ENCODE measurements at places on chromosomes 5 and 9.

- no peak for DNase-seq
Measured at GRCh38 chr5:32597041-32597629, 11.8 kb downstream of the SUB1 start.

GRCh38 chr5:90685425-90686022 lies 126.9 kb downstream of the ADGRV1 start:
- no peak for DNase-seq

GRCh38 chr5:134649163-134649835 lies 714 bp downstream of the SEC24A start:
- no peak for DNase-seq

DNA sequence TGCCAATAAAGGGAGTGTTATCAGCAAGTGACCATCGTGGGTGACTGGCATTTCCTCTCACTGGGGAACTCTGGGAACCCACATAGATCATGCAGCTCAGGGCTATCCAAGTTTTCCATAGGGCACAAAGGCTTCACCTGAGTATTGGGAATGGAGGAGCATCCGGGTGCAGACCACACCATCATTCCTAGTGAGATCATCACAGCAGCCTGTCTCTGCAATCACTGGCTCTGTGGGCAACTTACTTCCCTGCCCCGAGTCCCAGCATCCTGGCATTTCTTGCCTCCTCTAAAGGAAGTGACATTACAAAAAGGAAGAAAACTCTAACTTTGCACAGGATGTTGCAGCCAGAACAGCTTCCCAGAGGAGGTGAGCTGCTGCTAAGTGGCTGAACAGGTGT lies 80.6 kb upstream of the SHB start:
- DNase-seq, result no peak

- DNase-seq, result no peak
Measured at GRCh38 chr5:107474716-107475489, 195.8 kb downstream of the EFNA5 start.

DNA sequence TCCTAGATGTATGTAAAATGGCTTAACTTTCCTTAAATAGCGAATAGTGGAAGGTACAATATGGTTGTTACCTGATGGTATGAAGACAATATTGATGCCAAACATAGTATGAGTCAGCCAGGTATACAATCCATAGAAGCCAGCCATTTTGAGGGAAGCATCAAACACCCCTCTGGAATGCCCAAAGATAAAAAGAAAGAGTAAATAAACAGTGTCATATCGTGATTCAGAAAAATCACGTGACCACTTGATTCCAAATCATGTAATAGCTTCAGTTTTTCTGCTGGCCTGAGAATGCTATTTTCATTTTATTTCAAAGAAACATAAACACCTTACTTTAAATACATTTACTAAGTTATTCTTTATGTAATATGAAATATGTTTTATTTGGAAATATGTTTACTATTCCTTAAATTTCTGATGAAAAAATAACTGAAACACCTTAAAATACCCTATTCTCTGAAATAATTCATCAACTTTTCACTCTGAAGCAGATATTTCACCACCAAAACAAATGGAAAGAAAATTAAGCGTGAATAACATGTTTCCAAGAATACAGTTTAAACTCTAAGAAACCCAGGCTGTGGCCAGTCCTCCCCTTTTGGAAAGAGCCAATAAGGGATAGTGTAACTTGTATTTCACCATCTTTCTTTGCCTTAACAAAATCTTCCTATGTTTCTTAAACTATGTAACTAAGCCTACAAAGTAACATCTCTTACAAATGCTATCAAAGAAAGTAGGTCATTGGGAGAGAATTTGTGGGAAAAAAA lies 24.8 kb upstream of the CTNNAL1 start:
- no peak for DNase-seq

DNA sequence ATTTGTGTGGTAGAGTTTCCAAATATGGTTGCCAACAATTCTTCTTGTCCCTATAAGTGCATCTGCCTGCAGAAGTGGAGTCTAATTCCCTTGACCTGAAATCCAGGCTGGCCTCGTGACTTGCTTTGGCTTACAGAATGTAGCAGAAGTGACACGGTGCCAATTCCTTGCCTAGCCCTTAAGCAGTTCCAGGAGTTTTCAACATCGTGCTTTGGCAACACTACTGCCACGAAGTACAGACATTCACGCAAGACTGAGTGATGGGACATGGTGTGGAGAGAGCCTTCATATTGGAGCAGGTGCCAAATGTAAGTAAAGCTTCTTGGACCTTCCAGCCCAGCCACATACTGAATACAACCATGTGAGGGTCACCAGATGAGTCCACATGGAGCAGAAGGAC lies 92.9 kb upstream of the NEK6 start:
- DNase-seq, result no peak

GRCh38 chr5:30994176-30994575 lies 199.3 kb upstream of the CDH6 start:
- DNase-seq, result no peak

DNA sequence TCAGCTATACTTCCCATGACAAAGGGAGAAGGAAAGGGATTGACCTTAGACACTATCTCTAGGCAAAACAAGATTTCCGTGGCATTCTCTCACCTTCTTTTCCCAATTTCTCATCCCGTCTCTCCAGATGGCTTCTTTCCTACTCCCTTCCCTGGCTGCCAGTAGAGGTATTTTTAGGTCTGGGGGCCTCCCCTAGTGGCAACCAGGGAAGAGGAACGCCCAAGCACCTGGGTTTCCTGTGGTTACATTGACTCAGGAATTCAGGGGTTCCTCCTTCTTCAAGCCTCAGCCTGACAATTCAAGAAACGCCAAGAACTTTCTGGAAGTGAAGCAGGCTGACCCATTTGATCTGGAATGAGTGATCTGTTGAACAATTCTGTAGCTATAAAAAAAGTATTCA lies 111.5 kb upstream of the OSMR start:
- DNase-seq, result no peak

DNA sequence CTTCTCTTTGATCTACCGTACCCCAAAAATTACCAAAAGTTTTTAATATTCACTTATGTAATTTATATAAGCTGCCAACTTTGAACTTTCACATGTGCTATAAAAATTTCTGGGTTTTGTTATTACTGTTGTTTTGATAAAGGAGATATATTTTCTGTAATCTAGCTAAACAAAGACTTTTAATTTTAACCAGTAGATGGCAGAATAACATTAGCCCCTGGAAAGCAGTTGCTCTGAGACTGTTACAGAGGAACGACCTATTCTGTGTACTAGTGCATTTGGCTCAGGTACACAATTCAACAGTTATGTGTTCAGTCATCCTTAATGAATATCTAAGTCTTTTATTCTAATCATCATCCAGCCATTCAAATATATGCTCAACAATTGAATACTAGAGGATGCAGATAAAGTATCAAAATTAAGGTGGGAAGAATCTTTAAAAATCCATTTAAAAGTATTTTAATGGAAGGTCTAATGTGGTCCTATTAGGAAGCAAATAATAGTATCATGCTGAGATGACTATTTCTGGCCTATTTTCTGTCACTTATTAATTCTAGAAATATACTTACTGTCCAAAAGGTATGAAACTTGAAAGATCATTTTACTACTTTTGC lies 8.6 kb downstream of the KLHL9 start:
- no peak for DNase-seq

Data from Jurkat, Clone E6-1 (cell line).